ENCODE measurements at places on chromosomes 11 and 22. TPM values are rescaled to one million over a fixed set of nuclear protein-coding genes. Genes with fewer than 3 reads are reported as not detected.

The ZNF143 gene
- total RNA-seq: 26.2 TPM

The LMO1 gene
- not detected for total RNA-seq

The LRP4 gene
- 1.1 TPM for total RNA-seq

The ART1 gene
- total RNA-seq: not detected

The FBLN1 gene
- total RNA-seq: 26.6 TPM

The GAB4 gene
- not detected for total RNA-seq

The OR56A1 gene
- not detected for total RNA-seq

The MIOX gene
- total RNA-seq: not detected

The SHISA8 gene
- not detected for total RNA-seq

The MMP11 gene
- 5.2 TPM for total RNA-seq

The P2RY2 gene
- total RNA-seq: 1.2 TPM

The ANO1 gene
- total RNA-seq: 16.4 TPM
